ENCODE measurements at places on chromosomes 5 and 9.

GRCh38 chr9:125436613-125437443, 175.2 kb downstream of the GAPVD1 start:
- DNase-seq: no peak

GRCh38 chr5:58486290-58486689, 4.9 kb upstream of the GAPT start:
- no peak for DNase-seq

GRCh38 chr5:100890461-100891008, 12.5 kb downstream of the ST8SIA4 start:
- DNase-seq: no peak

GRCh38 chr5:62714296-62714695, 135.7 kb downstream of the LRRC70 start:
- DNase-seq: no peak
